OCI-LY7 (cell line): ENCODE measurements at places on chromosomes 6 and 20.

GRCh38 chr6:169966312-169967181, 215.1 kb downstream of the ERMARD start:
- no peak for DNase-seq

DNA sequence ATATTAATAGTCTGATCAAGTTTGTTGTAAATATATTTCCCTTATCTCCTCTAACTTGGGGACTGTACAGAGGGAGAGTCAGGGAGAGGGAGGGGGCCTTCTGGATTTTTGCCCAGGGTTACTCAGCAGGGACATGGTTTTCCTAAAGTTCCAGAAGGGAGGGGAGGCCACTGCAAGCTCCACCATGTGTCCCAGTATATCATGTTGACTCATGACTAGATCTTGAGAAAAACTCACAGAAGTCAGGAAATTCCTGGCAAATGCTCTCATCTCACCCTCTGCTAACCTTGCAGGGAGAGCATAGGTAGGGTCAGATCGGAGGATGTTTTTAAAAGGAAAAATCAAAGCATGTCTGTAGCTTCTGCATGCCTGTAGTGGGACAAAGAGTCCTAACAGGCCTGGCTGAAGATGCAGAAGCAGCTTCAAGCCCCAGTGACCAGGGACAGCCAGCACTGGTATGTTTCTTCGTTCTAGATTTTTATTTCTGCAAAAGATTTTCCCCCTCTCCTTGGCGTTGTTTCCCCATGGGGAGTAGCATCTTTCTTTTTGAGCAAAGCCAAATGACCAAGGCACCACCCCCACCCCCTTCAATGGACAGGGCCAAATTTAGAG, 272.9 kb upstream of the SUPT3H start:
- no peak for DNase-seq

DNA sequence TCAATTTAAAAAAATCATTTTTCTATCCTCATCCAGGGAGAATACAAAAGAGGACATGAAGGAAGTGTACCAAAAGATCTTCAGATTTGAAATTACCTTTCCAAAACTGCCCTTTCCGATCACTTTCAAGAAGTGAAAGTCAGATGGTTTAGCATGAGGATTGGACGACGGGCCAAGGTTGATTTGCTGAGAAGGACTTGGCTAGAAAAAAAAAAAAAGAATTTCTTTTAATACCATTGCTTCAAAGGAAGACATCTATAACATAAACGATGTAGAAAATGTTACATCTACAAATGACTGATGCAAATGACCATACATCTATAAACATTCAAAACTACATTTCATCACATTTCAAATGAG, 120.9 kb upstream of the SLC2A12 start:
- no peak for DNase-seq

DNA sequence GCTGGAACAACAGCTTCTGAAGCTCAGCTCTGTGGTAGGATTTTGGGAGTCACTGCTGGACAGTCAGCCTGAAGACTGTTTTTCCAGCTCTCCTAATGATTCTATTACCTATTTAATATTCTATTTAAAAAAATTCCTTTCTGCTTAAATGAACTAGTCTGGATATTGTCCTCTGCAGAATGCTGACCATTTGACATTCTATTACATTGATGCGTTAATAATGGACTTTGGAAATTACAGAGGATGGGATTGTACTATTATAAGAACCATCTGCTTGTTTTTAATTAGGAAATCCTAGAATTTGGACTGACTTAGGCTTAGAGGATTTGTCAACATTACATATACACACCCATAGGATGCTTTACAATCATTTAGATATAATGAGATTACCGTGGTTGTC, 19.7 kb downstream of the LRP11 start:
- no peak for DNase-seq

- no peak for DNase-seq
Observed at GRCh38 chr6:26241033-26241895, 123.7 kb upstream of the BTN3A2 start.

DNA sequence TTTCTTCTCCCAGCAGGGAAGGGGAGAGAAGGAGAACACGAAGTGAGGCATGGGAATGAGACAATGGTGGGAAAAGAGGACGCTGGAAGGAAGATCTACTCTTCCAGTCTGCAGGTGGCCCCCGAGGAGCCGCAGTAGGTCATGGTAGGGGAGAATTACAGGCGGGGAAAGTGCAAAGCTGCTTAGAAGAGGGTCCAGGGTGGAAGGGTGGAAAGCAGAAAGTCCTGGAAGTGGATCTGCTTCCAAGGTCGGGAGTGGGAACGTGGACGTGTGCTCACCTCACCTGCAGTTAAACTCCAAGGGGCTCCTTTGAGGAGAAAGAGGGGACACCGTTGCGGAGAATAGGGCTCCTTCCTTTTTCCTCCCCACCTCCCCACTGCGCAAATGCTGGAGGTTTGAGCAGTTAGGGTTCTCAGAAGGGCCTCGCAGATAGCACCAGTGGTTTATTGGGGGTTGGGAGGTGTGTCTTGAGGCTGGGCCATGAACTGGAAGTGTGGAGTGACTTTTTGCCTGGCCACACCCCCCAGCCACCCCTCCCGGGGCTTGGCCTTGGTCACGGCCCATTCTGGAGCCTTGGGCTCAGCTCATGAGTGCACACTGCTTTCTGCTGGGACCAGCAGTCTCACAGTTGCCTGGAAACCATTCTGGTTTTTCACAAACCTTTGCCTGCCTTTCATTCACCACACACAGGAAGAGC, 100.4 kb upstream of the MLN start:
- DNase-seq, result no peak

GRCh38 chr6:169618526-169619490, 83.0 kb downstream of the WDR27 start:
- no peak for DNase-seq

- DNase-seq, result no peak
Observed at GRCh38 chr6:106496823-106497222, 132.5 kb downstream of the RTN4IP1 start.

DNA sequence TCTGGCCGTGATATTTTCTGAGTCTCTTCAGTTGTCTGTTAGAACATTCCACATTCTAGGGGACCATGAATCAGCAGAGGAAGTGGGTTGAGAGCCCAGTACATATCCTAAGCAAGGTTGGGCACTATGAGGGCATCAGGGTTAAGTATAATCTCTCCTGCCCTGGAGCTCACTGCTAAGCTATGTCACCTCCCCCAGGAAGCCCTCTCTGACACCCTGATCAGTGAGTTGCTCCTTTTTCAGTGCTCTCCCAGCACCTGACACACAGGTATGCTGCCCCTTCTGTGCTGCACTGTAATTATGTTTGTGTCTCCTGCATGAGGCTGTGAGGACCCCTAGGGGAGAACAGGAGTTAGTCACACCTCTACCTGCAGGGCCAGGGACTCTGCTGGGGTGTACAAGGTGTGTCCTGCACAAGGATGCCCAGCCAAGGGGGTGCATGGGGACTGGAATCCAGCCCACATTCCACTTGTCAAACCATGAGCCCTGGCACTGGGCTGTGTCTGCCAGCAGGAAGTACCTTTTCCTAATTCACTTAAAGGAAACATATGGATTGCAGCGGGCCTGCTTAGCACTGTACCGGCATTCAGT, 3.9 kb downstream of the RAB44 start:
- DNase-seq, result peak; percentile 69

GRCh38 chr6:39923394-39923793, 10.9 kb downstream of the MOCS1 start:
- no peak for DNase-seq

DNA sequence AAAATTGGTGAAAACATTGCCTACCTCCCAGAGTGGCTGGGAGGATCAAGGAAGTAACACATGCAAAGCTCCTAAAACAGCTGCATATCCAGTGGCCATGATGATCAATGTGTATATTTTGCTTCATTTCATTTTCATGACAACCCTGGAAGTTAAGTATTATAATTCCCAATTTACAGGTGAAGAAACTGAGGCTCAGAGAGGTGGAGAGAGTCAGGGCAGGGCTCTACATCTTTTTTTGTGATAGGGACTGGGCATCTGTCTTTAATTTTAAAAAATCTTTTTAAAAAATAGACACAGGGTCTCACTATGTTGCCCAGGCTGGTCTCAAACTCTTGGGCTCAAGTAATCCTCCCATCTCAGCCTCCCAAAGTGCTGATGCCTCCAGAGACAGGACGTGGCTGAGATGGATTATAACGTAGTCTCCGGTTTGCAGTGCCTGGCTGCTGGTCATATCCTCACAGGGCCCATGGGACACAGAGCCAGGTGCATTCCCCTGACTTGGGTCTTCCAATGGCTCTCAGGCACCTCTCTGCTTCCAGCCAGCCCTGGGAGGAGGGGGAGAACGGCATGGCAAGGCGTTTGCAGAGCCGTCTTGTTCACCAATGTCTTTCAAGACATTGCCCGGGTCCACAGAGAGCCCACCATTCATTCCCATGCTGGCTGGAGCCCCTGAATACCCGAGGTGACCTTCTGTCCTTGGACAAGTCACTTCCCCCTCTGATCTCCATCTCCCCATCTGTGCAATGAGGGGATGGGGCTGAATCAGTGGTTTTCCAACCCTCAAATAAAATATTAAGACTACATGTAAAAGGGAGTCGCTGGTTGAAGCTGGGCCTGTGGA, 38.3 kb downstream of the HNF4A start:
- no peak for DNase-seq

GRCh38 chr6:67717281-67717680, 917.8 kb upstream of the ADGRB3 start:
- DNase-seq, result no peak

GRCh38 chr20:18363708-18364107, 75.4 kb downstream of the ZNF133 start:
- no peak for DNase-seq

DNA sequence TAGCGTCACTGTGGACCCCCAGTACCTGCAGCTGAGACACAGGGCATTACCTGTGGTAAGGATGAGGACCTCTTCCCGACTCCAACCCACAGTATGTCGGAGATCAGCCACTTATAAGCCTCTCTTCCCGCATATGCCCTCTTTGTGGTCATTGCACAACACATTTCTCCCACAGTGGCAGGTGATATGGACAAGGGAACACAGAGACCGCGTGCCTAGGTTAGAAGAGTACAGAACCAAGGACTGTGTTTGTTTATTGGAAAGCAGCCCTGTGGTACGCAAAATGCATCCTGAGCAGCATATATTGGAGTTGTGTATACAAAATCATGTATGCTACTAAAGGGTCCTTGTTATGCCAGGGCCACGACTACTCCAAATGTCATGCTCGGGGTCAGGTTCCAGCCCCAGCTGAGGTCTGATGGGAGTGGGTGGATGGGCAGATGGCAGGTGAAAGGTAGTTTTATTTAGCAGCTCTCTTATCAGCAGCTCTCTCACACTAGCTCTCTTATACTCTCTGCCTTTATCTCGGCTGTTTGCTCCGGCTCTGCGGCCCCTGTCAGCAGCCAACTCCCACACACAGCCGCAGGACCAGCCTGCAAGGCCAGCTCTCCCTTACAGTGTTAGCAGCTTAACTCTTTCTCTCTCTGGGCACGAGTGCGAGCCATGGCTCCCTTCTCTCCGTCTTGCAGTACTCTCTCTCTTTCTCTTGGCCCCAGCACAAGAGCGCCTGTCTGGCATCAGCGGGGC, 569.0 kb downstream of the KIF16B start:
- no peak for DNase-seq

- no peak for DNase-seq
Observed at GRCh38 chr6:84618836-84619235, 145.6 kb downstream of the TBX18 start.

GRCh38 chr20:38258545-38259215, 1.9 kb downstream of the KIAA1755 start:
- no peak for DNase-seq

GRCh38 chr6:6962699-6963098, 145.1 kb upstream of the RREB1 start:
- DNase-seq, result no peak

GRCh38 chr6:34949636-34950035, 60.6 kb downstream of the ANKS1A start:
- no peak for DNase-seq

- DNase-seq, result no peak
Observed at GRCh38 chr20:55253781-55254180, 751.5 kb downstream of the CBLN4 start.

- DNase-seq, result peak; percentile 7
Observed at GRCh38 chr6:75546381-75546780, 52.8 kb upstream of the FILIP1 start.

DNA sequence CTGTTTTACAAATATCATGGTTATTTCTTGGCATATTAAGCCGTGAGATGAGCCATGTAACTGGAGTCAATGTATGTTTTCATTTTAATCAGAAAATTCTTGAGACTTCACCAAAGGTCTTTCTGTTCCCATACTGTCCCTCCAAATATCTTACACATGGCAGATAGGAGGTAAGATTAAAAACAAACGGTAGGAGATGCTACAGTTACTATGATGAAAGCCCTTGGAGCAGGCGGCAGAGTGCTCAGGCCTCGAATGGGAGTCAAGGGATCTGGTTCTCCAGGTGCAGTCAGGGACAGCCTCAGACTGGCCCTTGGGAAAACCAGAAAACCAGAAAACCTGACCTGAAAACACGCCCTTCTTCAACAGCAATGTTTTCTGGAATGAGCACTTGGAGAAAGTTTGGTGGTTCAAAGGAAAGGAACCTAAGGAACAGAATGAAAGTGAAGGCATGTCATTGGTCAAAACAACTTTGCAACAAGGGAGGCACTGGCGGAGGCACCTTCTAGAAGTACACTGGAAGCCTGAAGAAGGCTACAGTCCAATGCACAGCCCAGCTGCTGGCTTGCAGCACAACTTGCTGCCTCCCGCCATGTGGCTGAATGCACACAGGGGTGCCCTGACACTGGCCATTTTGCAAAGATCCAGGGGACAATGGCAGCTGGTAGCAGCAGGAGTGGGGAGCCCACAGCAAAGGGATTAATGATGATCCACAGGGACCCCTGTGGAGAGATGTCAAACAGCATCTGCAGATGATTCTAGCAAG, 17.4 kb upstream of the FOXO3 start:
- DNase-seq, result peak; percentile 59

DNA sequence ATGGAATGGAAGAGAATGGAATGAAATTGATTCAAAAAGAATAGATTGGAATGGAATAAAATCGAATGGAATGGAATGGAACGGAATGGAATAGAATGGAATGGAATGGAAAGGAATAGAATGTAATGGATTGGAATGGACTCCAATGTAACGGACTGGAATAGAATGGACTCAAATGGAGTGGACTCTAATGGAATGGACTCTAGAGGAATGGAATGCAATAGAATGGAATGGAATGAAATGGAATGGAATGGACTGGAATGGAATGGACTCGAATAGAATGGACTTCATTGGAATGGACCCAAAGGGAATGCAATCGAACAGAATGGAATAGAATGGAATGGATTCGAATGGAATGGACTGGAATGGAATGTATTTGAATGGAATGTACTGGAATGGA, 19.7 kb upstream of the DEFB115 start:
- DNase-seq, result no peak

GRCh38 chr20:32189691-32190615, 17.6 kb downstream of the PLAGL2 start:
- DNase-seq, result no peak

- DNase-seq, result no peak
Observed at GRCh38 chr6:56730663-56731529, 88.2 kb upstream of the DST start.

- DNase-seq, result no peak
Observed at GRCh38 chr6:169986848-169987498, 235.6 kb downstream of the ERMARD start.
